ENCODE measurements at places on chromosomes 12 and 14. TPM values are rescaled to one million over a fixed set of nuclear protein-coding genes. Genes with fewer than 3 reads are reported as not detected.

The TAS2R30 gene
- 1.3 TPM for total RNA-seq

- ATAC-seq, result no peak
These were observed 21.4 kb downstream of the SOCS2 start for GRCh38 chr12:93593843-93594242.

The TEX52 gene
- not detected for total RNA-seq

The POTEM gene
- not detected for total RNA-seq

DNA sequence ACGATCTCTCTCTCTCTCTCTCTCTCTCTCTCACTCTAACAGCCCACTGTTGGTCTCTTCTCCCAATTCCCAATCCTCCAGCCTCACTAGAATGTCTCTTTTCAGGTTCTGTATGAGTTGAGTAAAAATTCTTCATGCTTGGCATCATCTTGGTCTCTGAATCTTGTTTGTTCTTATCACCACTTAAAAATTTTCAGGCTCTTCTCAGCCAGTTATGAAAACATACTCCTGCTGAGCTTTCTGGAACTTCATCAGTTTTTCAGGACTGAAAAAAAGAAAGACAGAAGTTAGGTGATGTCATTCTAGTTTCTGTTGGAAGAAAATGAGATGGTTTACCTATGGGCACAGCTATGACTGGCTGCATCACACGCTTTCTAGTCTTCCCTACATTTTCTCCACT, 11.5 kb upstream of the IL22 start:
- ATAC-seq, result no peak

The C12orf56 gene
- not detected for total RNA-seq

DNA sequence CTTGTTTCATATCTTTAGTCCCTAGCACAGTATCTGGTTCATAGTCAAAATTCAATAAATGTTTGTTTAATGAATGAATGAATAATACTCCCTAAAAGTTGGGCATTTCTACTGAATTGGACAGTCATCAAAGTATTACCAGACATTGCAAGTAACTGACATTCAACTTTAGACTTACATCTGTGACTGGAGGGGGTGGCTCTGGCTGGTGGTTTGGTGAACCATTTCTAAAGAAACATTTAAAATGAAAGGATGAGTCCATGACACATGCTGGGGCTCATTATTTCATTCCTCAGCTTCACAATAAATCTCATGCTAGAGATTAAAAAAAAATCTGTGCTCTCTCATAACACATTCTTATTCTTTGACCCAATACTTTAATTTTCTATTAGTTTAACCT, 20.6 kb upstream of the CSRNP2 start:
- no peak for ATAC-seq

DNA sequence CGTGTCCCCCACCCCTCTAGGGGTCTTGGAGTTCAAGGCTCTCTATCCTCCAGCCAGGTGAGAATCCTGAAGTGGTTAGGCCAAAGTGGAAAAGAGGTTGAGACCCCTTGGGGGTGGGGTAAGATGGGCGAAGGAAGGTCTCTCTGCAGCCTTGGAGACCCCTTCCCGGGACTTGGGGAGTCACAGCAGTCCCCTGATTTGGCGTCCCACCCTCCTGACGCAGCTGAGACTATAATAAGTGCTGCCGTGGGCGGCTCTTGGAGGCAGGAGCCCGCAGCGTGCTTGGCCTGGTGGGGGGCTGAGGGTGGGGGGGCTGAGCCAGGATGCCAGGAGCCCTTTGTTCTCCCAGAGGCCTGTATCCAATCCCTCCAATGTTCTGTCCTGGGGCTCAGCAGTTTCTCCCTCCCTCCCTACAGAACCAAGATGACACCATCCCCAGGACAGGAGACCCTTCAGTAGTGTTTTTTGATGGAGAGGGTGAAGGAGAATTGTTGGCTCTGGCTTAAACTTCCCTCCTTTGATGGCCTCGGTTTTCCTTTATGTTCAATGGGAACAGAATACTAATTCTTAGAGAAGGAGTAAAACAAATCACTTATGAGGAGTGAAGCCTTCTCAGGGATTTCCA, 1.5 kb upstream of the AGAP2 start:
- ATAC-seq, result no peak

The P2RX2 gene
- total RNA-seq, result 3.8 TPM

DNA sequence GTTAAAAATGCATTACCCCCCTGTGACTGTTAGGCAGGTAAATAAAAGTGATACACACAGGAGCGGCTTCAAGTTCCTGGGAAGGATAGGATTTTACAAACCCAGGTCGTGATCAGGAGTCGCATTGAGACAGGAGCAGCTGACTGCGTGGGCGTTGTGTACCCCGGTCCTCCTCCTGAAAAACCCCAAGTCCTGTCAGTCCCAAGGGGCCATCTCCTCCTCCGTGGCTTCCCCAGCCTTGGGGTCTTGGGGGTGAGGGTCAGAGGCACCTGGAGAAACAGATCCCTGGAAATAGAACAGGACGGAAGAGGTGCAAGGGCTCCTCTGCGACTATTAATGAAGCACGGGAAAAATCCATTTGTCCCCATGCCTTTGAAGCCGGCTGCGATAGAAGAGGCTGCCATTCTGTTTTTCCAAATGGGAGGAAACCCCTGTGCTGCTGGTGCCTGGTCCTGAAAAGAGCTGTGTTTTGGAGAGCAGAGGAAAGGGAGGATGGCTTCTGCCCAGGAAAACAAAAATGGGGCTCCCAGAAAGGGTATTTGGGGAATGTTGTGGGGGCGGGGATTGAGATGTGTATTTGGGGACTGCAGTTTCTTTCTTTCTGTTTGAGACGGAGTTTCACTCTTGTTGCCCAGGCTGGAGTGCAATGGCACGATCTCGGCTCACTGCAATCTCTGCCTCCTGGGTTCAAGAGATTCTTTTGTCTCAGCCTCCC, 143.1 kb downstream of the ZNF664 start:
- ATAC-seq, result no peak

The PARPBP gene
- total RNA-seq, result 1.3 TPM

The IRAK3 gene
- total RNA-seq, result 18.7 TPM

DNA sequence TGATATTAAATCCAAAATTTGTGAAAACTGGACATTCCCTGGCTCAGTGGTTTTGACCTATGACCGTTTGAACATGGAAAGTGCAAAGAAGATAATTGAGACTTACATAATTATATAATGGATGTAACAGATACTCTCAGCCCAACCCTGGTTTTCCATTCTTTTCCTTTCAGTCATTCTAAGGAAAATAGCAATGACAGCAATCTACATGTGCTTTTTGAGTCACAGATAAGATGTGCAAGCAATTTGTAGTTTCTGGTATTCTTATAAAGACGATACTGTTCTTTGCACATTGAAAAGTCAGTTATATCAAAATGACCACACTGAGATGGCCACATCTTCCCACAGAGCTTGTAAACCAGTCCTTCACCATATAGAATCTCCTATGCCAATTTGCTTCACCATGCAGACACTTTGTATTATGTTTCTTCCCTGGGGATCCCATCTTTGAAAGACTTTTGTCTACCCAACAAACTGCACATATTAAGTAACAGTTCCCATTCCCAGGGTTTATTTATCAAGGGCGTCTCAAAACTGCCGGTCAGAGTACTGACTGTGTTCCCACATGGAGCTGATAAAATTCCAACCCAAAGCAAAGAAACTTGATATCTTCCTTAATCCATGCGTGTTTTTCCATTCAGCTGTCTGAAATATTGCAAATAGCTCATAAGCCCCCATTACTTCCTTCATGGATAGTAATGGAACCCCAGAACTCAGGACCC, 34.8 kb downstream of the PLXNC1 start:
- ATAC-seq, result no peak

DNA sequence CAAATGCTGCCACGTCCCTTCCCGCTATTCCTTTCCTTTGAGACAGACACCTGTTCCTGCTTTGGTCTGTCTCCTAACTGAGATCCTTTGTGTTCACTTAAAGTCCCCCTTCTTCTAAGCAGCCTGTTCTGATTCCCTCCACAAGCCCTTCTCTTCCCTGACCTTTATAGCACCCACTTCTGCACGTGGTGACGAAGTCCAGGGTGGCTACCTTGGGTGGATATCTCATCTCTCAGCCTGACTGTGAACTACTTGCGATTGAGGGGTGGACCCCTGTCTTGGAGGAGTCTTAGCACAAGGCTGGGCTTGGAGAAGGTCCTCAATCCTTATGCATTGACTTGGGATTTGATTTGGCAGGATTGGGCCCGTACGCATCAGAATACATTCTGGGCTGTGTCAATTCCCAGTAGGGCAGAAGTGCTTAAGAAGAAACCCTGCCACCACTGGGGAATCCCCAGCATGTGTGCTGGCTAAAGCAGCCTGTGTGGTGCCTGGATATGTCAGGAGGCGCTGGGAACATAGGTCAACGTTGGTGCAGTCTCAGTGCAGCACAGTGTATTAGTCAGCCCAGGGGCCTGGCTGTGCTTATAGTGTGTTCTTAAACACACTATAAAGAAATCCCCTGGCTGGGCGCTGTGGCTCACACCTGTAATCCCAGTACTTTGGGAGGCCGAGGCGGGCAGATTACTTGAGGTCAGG, 23.6 kb downstream of the KRT80 start:
- no peak for ATAC-seq

- ATAC-seq, result no peak
These were observed 188.7 kb downstream of the KITLG start for GRCh38 chr12:88391556-88391955.
